Left lobe of liver (tissue), 2 donors: ENCODE measurements at places on chromosomes 3 and 15. TPM values are rescaled to one million over a fixed set of nuclear protein-coding genes. Genes with fewer than 3 reads are reported as not detected.

DNA sequence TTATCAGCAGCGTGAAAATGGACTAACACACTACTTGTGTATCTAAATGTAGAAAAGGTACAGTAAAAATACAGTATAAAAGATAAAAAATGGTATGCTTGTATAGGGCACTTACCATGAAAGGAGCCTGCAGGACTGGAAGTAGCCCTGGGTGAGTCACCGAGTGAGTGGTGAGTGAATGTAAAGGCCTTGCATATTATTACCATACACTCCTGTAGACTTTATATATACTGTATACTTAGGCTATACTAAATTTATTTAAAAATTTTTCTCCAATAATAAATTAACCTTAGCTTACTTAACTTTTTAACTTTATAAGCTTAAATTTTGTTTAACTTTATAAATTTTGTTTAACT is 67.2 kb upstream of the TSPAN3 start:
- DNase-seq, result no peak

DNA sequence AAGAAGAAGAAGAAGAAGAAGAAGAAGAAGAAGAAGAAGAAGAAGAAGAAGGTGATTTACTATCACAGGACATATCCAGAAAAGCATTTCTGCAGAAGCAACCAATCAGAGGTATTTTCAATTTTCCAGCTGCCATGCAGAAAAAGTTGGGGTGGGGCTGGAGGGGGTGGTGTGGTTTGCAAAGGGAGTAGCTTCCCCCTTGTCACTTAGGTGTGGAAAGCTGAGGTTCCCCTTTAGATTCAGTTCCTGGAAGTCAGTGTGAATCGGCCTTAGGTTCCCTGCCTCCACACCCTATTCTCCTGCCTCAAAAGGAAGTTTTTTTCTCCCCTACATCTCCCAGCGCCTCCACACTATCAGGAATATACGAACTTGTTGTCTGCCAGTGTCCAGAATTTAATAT is 276.7 kb upstream of the ARRDC4 start:
- no peak for DNase-seq

- no peak for DNase-seq
Measured at GRCh38 chr3:36060950-36061349, 319.4 kb upstream of the STAC start.

DNA sequence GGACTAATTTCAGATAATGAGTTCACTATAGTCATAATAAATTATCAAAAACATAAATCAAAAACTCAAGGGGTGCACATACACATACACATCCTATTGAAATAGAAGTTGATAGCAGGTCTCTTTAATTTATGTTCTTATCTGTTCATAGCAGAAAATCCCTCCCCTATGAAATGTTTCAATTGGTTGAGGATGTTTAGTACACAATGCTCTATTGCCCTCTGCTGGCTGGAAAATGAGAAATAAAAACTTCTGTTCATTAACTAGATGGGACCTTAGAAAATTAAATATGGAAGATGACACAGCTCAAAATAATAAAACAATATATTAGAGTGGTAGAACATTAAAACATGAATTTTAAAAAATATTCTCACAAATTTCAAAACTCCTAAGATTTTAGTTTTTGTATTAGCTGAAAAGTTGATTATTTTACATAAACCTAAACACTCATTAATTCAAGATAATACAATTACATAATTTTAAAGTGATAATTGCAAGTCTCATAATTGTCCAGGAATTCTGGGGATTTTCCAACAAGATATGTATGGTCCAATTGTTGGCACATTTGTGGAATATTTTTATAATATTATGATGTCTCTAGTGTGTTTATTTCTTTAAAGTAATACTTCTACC is 735.0 kb downstream of the ROBO1 start:
- no peak for DNase-seq

DNA sequence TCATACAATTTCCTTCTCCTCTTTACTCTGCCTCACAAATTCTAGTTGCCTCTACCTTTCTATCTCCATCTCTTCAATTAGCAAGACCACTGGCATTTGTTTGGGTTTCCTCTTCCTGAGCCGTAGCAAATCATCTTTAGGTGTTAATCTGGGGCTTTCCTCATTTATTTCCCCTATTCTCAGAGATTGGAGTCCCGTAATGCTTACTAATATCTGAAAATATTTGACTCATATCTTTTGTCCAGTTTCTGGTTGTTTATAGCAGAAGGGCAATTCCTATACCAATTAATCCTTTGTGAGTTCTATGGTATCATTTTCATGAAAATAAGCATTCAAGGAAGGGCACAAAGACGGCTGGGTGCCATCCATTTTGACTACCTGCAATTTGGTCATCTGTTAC is 103.7 kb downstream of the NR2E3 start:
- no peak for DNase-seq

GRCh38 chr3:55373423-55373822 is 113.7 kb downstream of the WNT5A start:
- no peak for DNase-seq

MAGEF1 gene
- 12.0 TPM for total RNA-seq
